ENCODE measurements at places on chromosomes 1 and 21.

- no peak for DNase-seq
Observed at GRCh38 chr1:227780101-227781044, 35.1 kb upstream of the PRSS38 start.

DNA sequence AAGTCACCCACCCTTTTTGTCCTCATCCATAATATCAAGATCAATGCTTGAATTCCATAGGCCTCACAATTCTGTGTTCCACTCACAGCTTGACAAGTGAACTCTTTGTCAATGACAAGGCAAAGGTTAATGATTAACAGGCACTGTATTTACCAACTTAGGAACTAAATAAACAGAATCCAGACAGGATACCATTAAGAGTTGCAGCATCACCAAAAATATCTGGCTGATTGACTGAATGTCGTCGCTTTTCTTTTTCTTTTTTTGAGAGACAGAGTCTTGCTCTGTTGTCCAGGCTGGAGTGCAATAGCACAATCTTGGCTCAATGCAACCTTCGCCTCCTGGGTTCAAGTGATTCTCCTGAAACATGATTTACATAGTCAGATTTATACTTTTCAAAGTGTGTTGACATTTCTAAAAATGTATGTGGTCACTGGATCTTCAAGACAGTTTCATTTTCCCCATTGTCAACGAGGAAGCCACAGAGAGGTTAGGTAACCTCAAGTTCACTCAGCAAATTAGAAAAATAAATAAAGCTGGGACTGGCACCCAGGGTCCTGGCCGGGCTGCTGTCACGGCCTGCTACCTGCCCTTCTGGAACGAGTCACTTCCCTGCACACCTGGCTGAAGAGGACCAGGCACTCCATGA lies 81.0 kb downstream of the PDE9A start:
- no peak for DNase-seq

GRCh38 chr21:45769294-45769693 lies 125.8 kb downstream of the PCBP3 start:
- no peak for DNase-seq

GRCh38 chr1:51072043-51072439 lies 30.0 kb upstream of the C1orf185 start:
- DNase-seq, result no peak

- DNase-seq, result no peak
Observed at GRCh38 chr1:40769815-40770214, 13.8 kb upstream of the KCNQ4 start.

DNA sequence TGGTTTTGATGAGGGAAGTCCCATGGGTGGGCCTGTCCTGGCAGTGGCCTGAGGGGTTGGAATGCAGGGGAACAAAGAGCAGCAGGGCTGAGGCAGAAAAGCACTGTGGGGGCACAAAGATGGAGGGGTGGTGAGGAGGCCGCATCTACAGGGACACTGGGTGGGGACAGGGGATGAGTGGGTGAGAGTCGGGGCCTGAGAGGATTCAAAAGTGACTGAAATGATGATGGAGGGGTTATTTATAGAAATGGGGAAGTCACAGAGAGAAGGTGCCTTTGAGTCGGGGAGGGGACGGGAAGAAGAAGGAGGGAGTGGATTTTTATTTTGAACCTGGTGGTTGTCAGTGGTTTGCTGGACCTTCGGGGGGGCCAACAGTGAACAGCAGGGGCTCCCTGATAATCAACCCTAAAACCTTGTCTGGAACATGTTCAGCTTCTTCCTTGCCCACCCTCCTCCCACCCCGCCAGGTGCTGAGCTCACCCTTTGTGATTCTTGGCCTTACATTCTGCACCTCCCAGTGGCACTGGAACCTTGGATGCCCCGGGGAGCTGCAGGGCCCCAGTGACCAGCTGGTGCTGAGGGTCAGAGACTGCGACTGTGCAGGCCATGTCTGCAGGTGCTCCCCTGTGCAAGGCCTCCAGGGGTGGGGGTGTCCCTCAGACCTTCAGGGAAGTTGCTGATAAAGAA lies 42.9 kb downstream of the IER5 start:
- no peak for DNase-seq

- no peak for DNase-seq
Observed at GRCh38 chr1:46699666-46700065, 19.2 kb downstream of the EFCAB14 start.

GRCh38 chr1:108750476-108751181 lies 4.2 kb downstream of the STXBP3 start:
- no peak for DNase-seq

DNA sequence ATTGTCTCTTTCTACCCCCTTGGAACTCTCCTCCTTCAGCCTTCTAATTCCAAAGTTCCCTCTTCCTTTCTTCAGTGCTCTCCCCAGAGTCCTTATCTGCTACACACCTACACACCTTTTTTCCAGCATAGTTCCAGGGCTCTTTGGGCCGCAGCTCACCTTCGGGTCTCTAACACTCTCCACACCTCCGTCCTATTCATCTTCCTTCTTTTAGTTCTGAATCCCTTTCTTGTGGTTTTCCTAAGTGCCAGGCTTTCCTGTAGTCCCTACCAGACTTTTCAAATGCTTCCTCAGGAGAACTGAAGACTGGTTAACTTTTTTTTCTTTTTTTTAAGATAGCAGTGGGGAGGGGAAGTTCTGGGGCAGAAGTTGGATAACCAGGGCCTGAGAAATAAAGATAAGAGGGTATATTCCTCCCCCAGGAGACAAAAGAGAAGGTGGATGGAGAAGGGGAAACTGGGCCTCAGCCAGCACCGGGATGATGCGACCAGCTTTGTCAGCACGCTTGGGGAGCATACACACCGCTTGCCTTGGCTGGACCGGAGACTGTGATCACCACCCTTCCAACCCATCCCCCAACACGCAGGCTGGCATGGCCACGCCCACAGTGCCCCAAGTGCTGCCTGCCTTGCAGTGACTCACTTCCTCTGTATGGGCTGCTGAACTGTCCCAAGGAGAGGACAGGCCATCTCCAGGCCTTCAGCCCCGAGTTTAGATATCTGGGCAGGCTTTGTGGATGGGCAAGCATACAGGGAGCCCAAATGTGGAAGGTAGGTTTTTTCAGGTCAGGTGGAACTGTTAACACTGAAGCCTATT lies 2.5 kb upstream of the CERS2 start:
- DNase-seq, result peak; percentile 46

DNA sequence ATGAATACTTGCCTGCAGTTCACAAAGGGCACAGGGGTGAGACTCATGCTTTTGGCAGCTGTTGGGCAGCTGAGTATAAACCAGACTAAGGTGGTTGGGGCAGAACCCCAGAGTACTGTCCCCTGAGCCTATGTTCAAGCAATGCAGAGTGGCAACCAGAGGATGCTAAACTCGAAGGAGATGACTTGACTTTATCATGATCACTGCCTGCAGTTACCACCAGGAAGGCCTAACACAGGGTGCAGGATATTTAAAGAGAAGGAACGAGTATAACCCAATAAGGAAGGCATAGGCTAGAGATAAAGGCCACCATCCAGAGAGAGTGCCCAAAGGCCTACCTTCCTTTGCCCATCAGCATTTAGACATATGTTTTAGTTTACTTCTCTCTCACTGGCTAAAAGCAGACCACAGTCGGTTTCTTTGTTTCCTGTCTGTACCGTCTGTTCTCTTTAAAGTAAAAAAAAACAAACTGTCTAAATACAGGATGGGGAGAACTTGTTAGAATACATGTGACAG lies 83.3 kb downstream of the MPZL1 start:
- no peak for DNase-seq

DNA sequence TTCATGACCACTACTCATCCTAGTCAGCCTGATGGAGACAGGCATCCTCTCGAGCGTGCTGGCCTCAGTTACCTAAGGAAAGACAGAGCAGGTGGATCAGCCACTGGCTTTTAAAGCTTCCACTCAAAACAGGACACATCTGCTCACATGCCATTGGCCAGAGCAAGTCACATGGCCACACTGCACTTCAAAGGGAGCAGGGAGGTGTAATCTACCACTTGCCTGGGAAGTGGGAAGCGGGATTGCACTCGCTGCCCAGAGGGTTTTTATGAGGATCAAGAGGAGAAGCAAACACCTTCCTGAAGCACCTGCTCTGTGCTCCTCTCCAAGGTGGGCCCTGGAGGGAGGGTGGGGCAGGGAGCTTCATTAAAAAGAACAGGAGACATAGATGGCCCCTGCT lies 108.0 kb downstream of the TAS1R2 start:
- DNase-seq, result no peak

GRCh38 chr1:43822040-43822690 lies 111.4 kb upstream of the ARTN start:
- no peak for DNase-seq

GRCh38 chr1:223006371-223006770 lies 136.7 kb downstream of the TLR5 start:
- DNase-seq, result no peak

GRCh38 chr21:36579898-36580297 lies 100.0 kb upstream of the CLDN14 start:
- no peak for DNase-seq

DNA sequence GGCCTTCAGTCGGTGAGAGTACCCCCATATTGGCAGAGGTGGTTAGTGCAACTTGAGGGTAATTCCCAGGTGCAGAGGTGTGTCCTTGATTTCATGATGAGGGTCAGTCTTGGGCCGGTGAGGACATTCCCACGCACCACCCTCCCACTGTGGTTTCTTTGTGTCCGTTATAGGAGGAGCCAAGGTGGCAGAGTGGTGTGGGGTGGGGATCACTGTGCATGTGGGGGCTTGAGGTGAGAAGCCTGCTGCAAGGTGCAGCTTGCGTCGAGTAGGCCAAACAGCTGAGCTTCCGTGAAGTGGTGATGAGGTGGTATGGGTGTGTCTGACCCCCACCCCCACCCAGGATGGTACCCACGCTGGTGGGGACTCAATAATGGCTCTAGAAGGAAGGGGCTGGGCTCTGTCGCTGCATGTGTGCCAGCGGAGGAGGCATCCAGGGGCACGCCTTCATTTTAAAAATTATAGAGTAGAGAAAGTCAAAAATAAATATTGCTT lies 6.2 kb downstream of the PTPRF start:
- DNase-seq, result no peak

DNA sequence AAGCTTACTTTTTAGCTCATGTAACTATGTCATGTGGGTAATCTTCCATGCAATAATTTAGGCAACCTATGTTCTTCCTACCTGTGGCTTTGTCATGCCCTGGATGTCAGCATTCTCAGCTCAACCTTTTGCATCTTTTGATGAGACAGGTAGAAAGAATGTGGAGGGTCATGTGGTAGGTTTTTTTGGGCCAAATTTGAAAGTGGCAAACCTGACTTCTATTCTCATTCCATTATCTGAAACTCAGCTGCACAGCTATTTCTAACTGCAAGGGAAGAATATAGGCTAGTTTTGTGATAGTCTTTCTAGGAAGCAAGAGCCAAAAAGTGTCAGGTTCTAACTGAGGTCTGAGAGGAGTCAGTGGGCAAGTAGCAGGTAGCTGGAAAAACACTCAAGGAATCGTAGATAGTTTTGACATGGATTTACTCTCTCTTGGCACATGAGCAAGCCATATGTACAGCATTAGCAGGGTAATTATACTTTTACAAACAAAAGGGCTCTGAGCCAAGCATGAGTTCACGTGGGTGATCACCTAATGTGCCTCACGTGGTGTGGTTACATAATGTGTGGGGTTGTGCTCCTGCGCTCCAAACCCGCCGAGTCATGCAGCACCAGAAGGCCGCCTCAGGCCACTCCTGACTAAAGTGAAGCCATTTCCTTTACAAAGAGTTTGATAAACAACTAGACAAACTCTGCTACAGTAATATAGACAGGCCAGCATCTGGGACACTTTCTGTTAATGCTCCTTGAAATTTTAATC lies 1013.8 kb downstream of the PLA2G4A start:
- no peak for DNase-seq

DNA sequence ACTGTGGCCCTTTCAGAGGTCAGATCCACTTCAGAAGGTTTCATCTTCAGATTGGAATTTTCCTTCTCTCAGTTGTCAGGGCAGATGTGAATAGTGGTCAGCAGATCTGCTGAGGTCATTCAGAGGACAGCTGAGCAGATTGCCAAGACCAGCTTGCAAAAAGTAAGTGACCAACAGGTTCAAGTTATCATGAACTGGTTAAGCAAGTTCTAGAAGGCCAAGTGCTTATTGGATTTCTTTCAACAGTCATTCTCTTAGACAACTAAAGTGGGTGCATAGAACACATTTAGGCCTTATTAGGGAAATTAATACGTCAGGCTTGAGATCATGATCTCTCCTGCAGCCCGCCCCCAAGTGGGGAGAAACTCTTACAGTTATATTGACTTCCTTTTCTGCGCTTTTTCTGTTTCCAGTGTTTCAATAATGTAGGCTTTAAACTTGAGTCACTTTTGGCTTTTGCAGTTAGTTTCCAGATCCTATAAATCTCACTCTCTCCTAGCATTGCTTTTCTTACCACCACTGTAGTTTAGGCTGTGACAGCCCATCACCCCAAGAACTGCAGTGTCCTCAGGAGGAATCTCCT lies 96.4 kb downstream of the C1orf21 start:
- no peak for DNase-seq

- DNase-seq, result peak; percentile 68
Observed at GRCh38 chr1:7680207-7680954, 90.7 kb upstream of the VAMP3 start.
